ENCODE measurements at places on chromosomes 7 and 10.

DNA sequence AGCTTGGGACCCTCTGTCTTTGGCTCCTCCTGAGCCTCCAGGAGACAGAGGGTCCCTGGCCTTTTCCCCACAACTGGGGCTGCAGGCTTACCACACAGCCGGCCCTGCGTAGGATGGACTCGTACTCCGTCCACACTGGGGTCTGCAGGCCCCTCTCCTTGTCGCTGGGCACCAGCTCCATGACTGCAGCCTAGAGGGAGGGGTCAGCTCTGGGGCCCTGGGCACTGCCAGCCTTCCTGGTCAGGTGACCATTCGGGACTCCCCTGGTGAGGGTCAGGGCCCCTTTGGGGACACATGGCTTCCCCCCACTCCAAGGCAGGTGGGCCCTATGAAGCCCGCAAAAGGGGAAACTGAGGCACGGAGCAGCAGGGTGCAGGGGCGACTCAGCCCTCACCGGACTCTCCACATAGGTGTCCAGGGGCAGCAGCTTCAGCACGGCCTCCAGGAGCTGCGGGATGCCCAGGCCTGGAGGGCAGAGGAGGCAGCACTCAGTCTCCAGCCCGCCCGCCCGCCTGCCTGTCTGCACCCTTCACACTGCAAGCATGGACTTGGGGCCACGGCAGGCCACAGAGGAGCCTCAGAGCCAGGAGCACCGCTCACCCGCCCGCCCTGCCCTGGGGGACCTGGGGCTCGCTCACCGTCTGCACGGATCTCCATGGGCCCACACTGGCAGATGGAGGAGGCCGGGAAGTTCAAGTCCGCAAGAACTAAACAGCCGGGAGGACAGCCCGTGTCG is 1.1 kb downstream of the FUOM start:
- DNase-seq, result no peak

DNA sequence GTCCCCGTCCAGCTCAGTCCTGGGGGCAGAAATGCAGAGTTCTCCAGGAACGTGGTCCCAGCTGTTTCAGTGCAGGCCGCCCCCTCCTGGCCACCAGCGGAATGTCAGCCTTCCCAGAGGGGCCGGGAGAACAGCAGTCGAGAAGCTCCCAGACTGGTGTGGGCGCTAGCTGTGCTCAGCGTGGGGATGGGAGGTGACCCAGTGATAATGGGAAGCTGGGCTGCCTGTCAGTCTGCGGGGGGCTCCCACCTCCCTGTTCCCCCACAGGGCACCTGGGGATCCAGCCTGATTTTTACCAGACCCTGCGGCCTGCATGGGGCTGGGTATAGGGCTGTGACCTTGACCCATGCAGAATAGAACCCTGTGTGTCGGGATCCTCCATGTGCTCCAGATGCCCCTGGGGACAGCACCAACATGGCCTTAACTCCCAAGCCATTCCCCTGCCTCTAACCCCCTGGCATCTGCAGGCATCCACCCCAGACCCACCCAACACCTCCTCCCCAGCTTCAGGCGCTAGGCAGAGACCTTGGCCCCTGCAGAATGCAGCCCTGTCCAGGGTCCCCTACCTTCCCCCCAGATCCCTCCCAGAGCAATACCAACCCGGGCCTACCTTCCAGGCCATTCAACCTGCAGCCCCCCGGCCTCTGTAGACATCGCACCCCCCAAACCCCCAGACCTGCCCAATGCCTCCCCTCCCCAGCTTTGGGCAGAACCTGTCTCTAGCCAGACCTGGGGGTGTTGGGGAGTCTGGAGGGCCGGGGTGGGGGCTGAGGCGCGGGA is 880 bp upstream of the ELN start:
- peak; percentile 75 for DNase-seq

GRCh38 chr7:41187322-41187721 is 515.6 kb downstream of the INHBA start:
- DNase-seq, result no peak

DNA sequence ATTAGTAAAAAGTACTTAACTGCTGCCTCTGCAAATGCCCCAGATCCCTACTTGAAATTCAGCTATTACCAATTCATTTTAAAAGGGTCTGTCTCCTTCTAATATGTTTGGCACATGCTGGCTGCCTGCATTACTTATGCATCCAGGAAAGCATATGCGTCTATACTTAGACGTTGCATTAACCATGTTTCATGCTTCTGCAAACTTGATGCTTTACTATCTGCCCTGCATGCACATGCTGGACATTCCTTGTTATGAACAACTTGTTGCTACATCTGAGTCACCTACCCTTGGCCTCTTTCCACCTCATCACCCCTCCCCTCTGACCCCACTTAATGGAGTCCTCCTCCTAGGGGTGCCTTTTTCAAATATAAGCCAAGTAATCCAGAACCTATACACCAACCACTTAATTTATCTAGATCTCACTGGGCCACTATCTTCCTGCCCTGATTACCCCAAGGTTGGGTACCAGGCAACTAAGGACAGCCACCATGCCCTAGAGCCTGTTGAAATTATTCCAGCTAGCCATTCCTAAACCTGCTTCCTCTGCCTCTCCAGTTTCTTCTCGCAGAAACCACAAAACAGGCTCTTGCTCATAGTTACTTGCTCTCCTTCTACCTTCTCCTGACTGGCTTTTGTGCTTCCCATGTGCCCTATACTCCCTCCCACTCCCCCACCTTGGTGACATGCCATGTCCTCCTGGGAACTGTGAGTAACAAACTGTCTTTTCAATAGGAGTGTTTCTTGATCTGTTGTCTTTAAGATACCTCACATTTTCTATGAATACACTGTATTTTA is 1187.9 kb downstream of the REEP3 start:
- no peak for DNase-seq

- no peak for DNase-seq
These were observed 138.0 kb downstream of the AUTS2 start for GRCh38 chr7:69736126-69736810.

Measured in fibroblast of the aortic adventitia (primary cell).